ENCODE measurements at places on chromosomes 1 and 21.
A peak's percentile ranks its signal among the peaks of the same experiment; 100 is the strongest.

DNA sequence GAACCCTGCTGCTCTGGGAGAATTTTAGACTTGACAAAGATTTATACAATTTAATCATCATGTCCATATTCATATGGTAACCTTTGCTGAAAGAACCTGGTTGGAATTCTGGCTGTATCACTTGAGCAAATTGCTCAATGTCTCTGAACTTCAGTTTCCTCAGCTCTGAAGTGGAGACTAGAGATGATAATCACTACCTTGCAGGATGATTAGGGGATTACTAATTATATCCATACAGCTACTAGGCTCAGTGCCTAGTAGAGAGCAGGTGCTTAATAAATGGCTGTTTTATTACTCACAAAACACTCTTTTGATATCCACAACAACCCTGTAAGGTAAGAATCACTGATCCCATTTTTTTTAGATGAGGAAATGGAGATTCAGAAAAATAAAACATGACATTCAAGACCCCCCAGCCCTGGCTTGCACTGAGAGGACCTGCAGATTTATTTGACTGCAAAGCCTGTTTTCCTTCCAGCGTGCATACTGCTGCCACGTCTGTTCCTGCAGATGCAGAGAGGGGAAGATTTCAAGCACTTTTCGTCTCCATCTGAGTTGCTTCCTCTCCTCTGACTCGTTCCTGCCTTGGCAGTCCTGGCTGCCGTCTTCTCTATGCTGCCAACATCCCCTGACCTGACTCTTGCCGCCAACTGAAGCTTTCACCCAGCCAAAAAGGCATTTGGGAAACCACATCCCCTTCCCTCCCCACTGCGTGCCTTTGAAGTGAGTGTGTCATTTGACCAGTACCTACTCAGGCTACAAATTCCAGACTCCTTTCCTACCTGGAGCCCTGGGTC is 203.0 kb downstream of the PLPP3 start:
- DNase-seq: no peak

GRCh38 chr1:167762061-167762746 is 40.4 kb downstream of the MPZL1 start:
- peak; percentile 20 for DNase-seq

- DNase-seq: no peak
These were observed 1.9 kb upstream of the IL24 start for GRCh38 chr1:206895325-206895724.

DNA sequence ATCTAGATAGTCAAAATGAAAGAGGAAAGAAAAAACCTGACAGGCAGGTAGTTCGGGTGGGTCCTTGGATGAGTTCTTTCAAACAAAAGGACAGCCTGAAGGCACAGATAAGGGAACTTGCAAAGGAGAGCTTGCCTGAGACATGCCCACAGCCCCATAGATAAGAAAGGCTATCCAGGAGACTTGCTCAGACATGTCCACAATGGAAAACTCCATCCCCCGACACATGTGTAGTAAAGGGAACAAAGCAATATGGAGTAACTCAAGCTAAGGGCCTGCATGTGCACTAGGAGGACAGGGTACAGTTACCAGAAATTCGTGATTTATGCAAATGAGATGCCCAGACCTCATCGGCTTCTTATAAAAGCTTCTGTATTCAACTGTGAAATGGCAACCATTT is 281.5 kb downstream of the NEGR1 start:
- DNase-seq: no peak

DNA sequence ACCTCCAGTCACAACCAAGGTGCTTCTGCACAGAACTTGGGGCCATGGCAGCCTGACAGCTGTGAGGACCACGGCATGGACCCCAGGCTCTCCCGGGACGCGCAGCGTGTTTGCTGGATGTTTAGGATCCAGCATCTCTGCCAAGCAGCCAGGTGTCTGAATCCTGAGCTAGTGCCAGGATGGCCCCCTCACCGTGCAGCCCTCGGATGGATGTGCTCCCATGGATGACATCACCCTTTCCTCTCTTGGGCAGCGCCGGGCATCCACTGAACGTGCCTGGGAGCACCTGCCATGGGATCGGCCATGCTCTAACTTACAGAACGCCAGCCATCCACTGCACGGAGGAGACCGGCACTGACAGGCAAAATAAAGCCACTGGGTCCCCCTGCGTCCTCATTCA is 53.9 kb downstream of the PRDM15 start:
- DNase-seq: no peak

Data from CD4-positive, alpha-beta T cell treated with Interleukin-17A for 1 hour (primary cell).